Activated CD4-positive, alpha-beta T cell treated with anti-CD3 and anti-CD28 coated beads, Interleukin-2, amount 50 U/mL, for 4 hours (primary cell): ENCODE measurements at places on chromosomes 6 and 20.

GRCh38 chr6:106448000-106448426 lies 87.5 kb downstream of the CRYBG1 start:
- DNase-seq = no peak

- no peak for DNase-seq
Measured at GRCh38 chr6:158157064-158157764, 10.8 kb downstream of the SERAC1 start.

DNA sequence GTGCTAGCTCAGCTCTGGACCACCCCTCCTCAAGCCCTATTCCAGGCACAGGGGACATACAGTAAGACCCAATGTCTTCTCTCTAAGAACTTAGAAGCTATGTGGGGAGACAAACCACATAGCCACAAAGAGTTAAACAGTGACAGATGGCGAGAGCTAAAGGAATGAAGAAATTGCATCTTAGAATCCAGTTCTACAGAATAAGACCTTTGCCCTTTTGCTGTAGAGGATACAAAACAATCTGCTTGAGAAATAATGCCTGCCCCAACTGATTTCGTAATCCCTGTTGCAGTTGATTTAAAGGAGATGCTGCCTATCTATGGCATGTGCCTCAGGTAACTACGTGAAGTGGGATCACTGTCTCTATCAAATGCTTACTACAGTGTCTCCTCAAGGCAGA lies 31.2 kb downstream of the TNFRSF21 start:
- DNase-seq = no peak

DNA sequence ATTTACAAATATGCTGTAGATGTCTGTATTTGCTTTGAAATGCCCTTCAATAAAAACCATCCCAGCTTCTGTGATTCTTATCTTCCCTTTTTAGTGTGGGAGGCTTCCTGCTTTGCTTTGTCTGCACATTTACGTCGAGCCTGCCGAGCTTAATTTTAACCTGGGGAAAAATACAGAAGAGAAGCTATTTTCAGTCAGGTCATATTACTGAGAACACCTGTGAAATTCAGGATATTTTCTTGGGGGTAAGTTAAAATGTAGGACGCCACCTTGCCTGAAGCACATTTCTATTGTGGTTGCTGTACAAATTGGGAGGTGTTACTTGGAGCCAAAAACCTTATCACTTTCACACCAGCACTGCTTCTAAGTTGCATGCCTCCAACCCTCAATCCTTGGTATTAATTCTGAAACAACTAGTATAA lies 43.6 kb upstream of the FUCA2 start:
- no peak for DNase-seq

GRCh38 chr6:169320013-169320412 lies 66.4 kb upstream of the THBS2 start:
- DNase-seq = no peak

GRCh38 chr6:163146036-163146435 lies 268.5 kb upstream of the QKI start:
- no peak for DNase-seq

DNA sequence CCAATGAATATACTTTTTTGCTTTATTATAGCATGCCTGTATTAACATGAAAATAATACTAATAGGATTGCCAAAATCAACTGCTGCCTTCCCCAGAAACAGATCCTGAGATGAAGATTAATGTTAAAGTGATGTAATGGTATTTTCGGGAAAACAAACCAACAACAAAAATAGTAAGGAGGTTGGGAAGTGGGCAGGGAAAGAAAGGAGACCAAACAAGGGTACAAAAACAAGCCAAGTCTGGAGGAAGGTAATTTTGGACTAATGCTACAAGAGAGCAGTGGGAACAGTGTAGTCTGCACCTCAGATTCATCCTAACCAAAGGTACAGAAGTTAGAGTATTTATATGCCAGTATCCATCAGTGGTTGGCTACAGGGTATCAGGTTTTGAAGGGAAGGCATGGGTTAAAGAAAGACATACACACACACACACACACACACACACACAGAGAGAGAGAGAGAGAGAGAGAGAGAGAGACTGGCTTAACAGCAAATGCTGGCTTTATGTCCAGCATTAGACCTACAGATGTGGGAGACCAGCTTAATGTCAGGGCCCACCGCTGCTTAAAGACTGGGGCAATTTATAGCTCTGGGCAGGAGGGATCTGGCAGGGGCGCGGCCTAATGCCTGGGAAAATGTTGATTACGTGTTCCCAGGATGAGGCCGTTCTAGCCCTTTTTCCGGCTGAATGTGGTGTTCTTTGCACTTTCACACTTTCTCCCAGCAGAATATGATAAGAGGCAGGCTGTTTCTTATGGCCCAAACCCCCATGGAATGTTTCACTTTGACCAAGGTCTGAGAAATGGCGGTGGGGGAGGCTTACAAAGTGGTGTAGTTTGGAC lies 3.8 kb upstream of the SLC17A1 start:
- no peak for DNase-seq

DNA sequence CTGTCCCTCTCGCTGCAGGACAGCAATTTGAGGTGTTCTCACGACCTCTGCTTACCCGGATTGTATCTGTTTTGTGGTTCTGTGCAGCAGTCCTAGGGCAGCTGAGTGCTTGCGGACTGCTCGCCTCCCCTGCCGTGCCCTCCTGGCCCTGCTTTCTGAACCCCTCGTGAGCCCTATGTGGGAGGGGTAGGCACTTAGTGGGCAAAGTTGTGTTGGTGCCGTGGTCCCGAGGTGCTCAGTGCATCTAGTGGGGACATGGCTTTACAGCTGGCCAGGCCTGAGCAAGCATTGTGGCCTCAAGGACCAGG lies 5.2 kb downstream of the TMEM181 start:
- no peak for DNase-seq

GRCh38 chr6:146985966-146986365 lies 218.3 kb upstream of the STXBP5 start:
- no peak for DNase-seq

GRCh38 chr6:25661129-25661779 lies 9.2 kb downstream of the SCGN start:
- no peak for DNase-seq

DNA sequence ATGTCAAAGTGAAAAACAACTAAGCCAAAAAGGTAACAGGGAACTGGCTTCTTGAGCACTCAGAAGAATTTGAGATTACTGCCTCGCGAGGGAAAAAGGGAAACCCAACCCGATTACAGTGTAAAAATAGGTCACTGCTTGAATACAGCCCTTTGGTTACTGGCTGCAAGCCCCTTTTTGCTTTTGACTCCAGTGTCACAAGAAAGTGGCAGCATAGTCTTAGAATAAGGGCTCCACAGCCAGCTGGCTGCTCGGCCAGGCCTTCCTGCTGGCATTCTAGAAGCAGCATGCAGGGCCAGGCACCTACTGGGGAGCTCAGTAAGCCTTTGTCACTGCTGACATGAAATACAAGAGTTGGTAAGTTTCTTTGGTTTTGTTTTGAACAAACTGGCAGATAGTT lies 83.0 kb downstream of the ZHX3 start:
- no peak for DNase-seq

DNA sequence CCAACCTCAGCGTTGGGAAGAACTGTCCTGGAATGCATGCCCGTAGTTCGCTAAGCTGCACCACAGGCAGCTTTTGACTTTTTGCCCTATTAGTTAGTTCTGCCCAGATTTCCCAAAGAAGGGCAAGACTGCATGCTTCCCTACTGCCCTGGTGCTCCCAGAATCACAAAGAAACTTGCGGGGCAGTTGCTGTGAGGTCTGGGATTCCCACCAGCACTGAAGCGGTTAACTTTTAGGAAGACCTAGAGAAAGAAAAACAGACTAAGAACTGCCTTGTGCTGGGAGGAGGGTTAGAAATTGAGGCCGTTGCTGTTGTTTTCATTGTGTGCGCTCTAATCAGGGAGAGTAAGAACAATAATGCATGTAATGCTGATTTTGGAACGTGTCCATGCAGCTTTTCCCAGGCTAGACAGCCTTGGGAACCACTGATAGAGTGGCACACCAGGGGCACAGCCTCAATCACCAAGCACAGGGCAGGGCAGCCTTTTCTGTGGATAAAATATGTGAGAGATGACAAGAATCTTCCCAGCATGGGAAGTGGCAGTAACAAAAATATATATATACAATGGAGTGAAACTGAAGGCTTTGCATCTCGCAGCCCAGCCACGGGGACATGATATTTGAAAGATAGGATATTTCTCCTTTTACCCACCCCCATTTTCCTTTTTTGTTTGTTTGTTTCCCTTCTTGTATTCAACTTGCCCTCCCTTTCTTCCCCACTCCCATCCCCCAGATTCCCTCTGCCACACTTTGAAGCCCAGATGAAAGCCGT lies 137.7 kb upstream of the HEY2 start:
- DNase-seq = no peak

DNA sequence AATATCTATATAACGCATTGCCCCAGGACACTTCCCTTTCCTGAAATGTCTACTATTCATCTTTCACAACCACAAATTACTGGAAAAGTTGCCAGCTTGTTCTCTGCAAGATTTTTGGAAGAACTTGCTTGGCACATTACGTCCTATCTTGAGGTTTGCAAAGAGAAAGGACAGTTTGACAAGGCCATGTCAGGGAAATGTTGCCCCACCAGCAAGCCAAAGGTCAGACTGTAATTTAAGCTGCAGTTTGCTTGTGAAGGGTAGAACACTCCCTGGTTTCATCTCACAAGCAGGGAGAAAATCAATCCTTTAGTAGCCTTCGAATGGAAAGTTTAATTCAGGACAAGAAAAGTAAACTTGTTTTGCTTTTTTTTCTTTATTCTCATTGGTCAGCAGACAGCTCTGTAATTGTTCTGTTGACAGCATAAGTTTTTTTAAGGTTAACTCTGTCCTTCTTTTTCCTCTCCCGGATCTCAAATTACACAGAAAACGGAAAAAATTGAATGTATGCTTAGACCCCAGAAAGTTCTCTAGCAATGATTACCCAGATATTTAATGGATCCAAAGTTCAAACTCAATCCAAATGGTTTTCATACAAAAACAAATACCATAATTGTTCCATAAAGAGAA lies 541.8 kb upstream of the NRSN1 start:
- no peak for DNase-seq

GRCh38 chr6:25042036-25042521 lies 106.3 kb upstream of the RIPOR2 start:
- peak; percentile 42 for DNase-seq

GRCh38 chr6:112786801-112787200 lies 439.7 kb downstream of the RFPL4B start:
- DNase-seq = no peak

GRCh38 chr6:82646231-82646615 lies 282.6 kb downstream of the TPBG start:
- no peak for DNase-seq

DNA sequence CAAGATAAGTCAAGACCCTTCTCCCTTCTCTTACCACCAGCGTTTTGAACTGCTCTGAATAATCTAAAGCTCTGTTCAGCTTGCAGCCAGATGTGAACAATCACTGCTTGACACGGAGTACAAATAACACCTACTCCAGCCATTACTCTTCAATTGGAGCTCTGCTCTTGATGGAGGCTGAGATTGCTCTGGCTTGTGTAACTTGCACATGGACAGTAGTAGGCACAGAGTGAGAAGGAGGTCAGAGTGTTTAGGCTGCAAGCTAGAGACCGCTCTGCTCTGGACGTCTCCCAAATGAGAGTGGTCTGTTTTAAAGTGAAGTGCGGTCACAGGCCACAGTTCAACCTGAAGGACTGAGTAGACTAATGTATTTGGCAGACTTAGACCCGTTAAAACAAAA lies 158.3 kb downstream of the HDGFL1 start:
- no peak for DNase-seq

GRCh38 chr20:62318400-62319345 lies 15.9 kb downstream of the ADRM1 start:
- no peak for DNase-seq

DNA sequence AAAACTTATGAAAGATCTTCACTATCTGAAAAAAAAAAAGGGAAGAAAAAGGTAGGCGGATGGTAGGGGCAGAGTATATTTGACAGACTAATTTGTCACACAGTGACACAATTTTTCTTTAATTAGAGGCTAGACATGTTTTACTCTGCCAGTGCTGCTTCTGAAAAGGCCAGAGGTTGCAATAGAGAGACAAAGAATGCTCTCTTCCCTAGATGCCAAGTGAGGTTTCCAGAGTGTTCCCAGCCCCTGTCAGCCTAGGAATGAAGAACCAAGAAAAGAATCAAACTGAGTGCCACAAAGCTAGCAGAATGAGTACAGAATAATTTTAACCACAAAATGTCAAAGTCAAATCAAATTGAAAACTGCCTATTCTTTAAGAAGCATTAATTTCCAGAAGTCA lies 13.0 kb downstream of the PNISR start:
- no peak for DNase-seq

GRCh38 chr20:15882553-15882952 lies 690.7 kb downstream of the KIF16B start:
- DNase-seq = no peak

GRCh38 chr6:82179415-82179814 lies 68.1 kb downstream of the IBTK start:
- no peak for DNase-seq

- no peak for DNase-seq
Measured at GRCh38 chr6:20755631-20756030, 221.4 kb downstream of the CDKAL1 start.

GRCh38 chr6:137883400-137884148 lies 16.5 kb downstream of the TNFAIP3 start:
- no peak for DNase-seq

- no peak for DNase-seq
Measured at GRCh38 chr20:57301026-57301425, 28.6 kb upstream of the SPO11 start.

DNA sequence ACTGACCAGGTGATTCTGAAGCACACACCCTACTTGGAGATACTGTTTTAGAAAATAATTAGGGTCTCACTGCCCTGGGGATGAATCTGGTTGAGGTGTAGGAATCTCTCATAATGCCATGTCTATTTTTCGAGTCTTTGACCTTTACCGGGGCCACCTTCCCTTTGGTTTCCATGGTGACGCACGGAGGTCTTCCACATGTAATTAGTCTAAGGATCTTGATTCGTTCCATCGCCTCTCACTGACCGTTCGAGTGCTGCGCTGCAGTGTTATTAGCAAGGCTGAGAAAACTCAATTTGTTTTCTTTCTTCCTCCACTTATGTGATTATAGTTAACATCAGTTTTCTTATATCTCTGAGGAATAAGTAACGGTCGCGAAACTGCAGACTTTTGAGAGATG lies 144.3 kb upstream of the SPACA1 start:
- DNase-seq = no peak

DNA sequence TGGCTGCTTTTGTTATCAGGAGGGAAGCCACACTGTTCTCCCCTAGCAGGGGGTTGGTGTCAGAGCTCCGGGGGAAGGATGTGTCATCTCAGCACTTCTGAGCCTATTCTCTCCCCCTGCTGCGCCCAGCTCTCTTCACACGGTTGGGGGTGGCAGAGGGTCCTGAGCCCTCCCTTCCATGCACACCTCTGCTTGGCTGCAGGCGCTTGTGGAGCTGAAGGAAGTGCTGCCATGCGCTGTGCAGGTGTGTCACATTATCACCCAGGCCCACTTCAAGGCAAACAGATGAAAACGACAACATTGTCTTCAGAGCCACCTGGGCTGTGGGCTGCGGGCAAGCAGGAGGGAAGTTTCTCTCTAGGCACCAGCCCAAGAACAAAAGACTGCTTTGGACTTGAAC lies 263.4 kb downstream of the BMP7 start:
- DNase-seq = no peak
